Forelimb muscle (tissue), 1 donor: ENCODE measurements at places on chromosomes 12 and 14.

DNA sequence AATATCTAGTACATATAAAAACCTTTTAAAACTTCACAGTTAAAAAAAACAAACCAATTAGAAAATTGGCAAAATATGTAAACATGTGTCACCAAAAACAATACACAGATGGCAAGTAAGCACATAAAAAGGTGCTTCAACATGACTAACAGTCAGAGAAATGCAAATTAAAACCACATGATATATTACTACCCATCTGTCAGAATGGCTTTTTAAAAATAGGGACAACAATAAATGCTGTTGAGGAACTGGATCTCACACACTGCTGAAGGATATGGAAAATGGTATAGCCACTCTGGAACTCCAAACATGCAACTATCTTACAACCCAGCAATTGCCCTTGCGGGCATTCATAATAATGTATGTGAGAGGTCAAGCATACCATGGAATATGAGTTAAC, 1153.6 kb downstream of the FLRT2 start:
- DNase-seq, result no peak

- no peak for DNase-seq
These were observed 9.1 kb upstream of the RASSF8 start for GRCh38 chr12:25949343-25949742.

GRCh38 chr12:46410495-46410894, 37.9 kb upstream of the SLC38A2 start:
- no peak for DNase-seq

- DNase-seq, result no peak
These were observed 5.6 kb downstream of the SLC11A2 start for GRCh38 chr12:51020448-51021182.

DNA sequence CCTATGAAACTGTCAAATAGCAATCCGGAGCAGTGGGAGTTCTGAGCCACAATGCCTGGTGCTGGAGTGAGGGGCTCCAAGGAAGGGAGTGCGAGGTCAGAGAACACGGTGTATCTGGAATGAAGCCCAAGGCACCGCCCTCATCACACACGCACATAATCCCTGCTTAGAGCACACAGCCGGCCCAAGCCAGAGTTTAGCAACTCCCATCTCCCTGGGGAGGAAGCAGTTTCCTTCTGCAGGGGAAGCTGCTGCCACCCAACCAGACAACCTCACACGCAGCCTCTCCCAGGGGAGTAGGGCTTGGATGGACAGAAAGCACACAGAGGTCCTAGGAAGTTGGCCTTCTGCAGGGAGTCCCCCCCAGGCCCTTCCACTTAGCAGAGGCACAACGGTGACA, 31.3 kb downstream of the ACTN1 start:
- no peak for DNase-seq

DNA sequence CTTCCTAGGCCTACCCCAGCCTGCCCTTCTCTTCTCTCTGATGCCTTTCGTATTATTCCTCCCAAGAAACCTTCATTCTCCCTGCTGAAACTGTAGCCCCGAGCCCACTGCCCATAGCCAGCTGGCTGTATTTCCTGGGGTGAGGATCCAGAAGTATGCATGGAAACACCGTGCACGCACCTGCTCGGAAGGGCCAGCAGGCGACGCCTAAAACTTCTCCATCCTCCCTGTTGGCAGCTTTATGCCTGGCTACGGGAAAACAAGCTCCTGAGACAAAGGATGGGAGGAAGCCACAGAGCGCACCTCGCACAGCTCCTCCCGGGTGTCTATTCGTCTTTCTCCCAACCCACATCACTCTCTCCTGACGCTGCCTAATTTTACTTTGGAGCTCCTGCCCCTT, 69.0 kb upstream of the CAPRIN2 start:
- no peak for DNase-seq

- no peak for DNase-seq
These were observed 129.7 kb upstream of the PLEKHG7 start for GRCh38 chr12:92573104-92573503.

DNA sequence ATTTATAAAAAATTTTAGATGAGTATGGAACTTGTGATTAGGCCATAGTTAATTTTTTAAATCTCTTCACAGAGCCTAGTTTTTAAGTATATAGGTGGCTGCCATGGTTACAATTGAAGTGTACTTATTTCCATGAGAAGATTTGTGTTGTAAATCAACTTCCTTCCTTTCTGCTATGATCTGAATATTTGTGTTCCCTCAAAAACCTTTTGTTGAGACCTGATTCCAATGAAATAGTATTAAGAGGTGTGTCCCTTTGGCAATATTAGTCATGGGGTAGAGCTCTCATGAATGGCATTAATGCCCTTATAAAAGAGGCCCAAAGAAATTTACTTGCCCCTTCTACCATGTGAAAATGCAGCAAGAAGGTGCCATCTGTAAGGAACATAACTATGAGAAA, 28.8 kb downstream of the ETNK1 start:
- DNase-seq, result no peak

DNA sequence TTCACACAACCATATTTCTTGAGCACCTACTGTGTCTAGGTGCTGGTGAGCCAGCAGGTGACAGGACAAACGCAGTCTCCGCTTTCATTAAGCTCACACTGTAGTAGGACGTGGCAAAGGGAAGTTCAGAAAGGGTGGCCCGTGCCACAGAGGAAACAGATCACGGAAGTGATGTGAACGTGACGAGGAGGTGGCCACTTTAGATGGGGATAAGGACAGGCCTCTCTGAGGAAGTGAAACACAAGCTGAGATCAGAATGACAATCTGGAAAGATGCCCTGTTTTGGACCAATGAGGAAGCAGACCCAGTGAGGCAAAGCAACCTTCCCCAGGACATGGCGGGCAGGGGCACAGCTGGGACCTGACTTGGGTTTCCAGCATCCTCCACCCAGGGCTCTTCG, 127.4 kb upstream of the PRMT8 start:
- DNase-seq, result no peak

- no peak for DNase-seq
These were observed 3.0 kb upstream of the CMKLR1 start for GRCh38 chr12:108341854-108342847.

GRCh38 chr14:75933712-75934296, 48.0 kb downstream of the TGFB3 start:
- no peak for DNase-seq

DNA sequence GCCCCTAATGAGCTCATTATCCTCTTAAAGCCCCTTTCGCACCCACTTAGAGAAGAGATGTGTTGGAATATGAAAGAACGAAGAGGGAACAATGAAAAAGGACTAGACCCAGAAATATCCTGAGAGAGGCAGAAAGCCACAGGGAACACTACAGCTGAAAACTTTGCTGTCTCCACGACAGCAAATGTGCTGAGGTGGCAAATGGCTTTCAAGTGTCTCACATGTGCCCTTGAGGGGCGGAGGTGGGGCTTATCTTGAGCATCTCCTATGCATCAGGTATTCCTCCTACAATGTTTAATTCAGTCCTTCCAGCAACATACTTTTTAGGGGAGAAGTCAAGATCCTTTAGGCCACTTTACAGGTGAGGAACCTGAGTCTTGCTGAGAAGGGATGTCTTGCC, 62.9 kb downstream of the WSCD2 start:
- DNase-seq, result no peak

DNA sequence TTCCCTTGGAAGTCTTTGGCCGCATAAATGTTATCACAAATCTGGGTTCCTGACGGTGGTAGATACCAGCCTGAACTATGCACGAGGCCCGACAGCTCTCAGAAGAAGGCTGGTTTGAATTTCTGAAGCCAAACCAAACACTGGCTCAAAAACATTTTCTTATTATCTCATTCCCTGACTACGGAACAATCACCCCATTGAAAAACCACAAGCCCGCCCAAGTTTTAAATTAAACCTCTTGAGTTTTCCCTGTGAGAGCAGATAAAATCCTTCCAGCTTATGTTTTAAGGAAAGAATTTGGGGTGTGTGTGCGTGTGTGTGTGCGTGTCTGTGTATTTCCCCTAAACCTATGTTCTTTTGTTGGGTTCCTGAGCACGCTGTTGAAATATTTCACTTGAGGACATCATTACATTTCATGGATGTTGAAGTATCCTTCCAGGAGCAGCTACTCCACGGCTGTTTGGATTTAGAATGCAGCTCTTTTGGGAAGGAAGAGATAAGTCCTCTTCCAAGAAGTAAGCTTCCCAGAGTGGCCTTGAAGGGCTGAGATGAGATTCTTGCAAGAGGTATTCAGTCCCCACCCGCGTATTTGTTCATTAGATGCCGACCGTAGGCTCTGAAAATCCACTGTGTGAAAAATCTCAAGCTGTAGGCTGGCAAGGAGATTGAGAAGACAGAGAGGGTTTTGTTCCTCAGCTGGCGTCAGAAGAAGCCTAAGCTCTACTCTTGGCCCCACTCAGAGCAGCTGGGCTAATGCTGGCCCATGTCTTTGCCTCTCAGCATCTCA, 131.0 kb upstream of the NCOR2 start:
- DNase-seq, result no peak

GRCh38 chr14:94977016-94977415, 180.3 kb downstream of the DICER1 start:
- no peak for DNase-seq

GRCh38 chr12:131120831-131121271, 167.1 kb downstream of the ADGRD1 start:
- no peak for DNase-seq

DNA sequence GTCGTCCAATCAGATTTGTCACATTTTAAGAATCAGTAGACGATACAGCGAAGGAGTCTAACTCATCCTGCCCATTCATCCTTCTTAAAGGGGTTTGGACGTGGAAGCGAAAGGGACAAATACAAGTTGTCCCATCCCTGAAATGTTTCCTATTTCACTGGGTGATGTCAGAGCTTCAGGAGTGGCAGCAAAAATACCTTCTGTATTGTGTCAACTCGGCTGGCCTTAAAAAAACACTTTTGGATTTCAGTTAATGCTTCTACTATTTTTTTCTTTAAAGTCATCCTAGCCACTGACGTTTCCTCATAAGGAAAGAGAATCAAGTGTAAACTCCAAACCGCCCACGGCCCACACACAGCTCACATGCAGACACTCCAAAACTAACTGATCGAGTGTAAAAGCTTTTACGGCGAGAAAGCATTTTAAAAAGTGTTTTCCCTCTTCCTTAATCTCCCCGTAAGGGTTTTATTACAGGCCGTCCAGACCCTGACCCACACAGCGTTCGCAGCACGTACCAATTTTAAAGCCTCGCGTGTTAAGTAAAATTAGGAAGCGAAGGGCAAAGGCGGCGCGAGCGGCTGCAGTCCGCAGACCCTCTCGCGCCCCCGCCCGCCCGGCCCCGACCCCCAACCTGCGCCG, 593 bp downstream of the CFL2 start:
- no peak for DNase-seq

DNA sequence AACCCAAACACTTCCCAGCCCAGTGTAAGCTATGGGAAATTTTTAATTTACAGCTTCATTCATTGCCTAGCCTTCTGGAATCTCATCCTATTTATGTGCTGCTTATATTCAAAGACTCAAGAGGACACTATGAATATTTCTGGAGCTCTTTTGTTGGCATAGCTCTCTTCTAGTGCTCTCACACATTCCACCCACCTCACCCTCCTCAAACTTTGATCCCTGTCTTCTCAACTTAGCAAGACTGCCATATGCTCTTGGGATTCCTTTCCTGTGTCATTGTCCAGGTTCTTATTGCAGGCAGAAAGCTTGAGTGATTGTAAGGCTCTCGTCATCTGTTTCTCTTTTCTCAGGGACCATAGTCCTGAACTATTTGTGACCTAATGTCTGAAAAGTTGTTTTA, 18.0 kb upstream of the NKX2-1 start:
- DNase-seq, result no peak

DNA sequence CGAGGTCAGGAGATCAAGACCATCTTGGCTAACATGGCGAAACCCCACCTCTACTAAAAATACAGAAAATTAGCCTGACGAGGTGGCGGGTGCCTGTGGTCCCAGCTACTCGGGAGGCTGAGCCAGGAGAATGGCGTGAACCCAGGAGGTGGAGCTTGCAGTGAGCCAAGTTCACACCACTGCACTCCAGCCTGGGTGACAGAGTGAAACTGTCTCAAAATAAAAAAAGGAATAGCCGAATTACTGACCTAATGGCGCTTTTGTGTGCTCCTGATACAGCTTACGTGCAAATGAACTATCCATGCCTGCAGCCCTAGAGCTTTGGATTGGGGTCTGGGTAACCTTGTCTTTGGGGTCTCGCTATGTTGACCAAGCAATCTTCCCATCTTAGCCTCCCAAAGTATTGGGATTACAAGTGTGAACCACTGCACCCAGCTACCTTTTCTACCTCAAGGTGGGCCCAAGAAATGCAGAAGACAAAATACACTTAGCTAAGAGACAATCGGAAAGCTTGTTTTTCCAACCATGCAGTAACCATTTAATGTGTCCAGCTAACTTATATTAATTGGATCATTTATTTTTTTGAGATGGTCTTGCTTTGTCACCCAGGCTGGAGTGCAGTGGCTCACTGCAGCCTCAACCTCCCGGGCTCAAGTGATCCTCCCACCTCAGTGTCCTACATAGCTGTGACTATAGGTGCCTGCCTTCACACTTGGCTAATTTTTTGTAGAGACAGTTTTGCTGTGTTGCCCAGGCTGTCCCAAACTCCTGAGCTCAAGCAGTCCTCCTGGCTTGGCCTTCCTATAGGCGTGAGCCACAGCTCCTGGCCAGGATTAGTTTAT, 5.5 kb downstream of the PABPN1 start:
- DNase-seq, result no peak

- no peak for DNase-seq
These were observed 125.1 kb downstream of the GPR65 start for GRCh38 chr14:88130057-88130432.

GRCh38 chr12:111626230-111626629, 27.1 kb upstream of the ATXN2 start:
- no peak for DNase-seq

DNA sequence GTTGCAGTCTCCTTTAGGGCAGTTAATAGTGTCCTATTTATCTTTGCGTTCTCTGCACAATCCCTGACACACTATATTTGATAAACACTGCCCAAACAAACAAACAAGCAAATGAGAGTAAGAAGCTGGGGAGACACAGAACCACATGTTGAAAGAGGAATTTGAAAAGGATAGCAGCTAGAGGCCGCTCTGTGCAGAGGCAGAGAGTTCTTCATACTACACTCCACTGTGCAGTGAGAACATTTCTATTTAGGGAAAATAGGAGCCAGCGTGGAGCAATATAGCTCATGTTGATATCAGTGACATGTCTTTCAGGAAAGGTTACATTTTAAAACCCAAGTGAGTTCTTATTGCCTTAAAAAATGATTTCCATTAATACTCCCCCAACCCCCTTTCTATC, 140.3 kb upstream of the SEL1L start:
- DNase-seq, result no peak

- no peak for DNase-seq
These were observed 68.4 kb downstream of the ANO6 start for GRCh38 chr12:45284096-45284901.

GRCh38 chr12:128449146-128449894, 182.3 kb downstream of the TMEM132C start:
- no peak for DNase-seq
